CD4-positive, CD25-positive, alpha-beta regulatory T cell (primary cell): ENCODE measurements at places on chromosomes 16 and 17. TPM values are rescaled to one million over a fixed set of nuclear protein-coding genes. Genes with fewer than 3 reads are reported as not detected.

GRCh38 chr17:76023900-76024237 is 3.2 kb downstream of the EVPL start:
- no peak for DNase-seq

GRCh38 chr16:5837007-5837670 is 739.5 kb upstream of the EEF2KMT start:
- DNase-seq: no peak

DNA sequence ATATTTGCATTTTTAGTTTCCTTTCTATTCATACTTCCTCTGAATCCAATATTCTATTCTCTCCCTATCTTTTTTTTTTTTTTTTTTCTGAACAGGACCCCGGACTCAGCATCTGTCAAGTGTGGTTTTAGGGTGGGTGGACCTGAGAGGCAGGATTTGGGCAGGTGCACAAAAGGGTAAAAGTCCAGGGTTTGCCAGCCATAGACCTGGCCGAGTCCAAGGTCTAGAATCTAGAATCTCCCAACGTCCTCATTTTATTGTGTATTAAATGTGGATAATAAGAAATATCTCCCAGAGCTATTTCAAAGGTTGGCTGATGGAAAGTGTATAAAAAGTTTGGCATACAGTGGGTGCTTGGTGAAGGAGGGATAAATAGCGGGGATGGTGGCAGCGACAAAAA is 273.3 kb upstream of the MAF start:
- no peak for DNase-seq

DNA sequence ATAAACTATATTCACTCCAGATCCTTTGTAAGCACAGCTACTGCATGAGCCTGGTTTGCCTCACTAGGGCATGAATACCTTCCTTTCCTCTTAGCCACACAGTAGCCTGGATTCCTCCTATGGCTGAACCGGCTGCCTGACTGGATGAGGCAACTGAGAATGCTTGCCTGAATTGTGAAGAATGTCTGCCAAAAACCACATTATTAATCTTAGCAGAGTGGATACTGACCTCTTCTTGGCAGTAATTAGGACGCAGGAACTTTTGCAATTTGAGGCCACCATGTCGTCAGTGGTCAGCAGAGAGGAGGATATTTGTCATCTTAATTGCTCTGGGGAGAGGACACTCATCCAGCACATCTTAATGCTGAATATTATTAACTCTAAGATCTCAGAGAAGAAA is 651.8 kb upstream of the GOT2 start:
- DNase-seq: no peak

DNA sequence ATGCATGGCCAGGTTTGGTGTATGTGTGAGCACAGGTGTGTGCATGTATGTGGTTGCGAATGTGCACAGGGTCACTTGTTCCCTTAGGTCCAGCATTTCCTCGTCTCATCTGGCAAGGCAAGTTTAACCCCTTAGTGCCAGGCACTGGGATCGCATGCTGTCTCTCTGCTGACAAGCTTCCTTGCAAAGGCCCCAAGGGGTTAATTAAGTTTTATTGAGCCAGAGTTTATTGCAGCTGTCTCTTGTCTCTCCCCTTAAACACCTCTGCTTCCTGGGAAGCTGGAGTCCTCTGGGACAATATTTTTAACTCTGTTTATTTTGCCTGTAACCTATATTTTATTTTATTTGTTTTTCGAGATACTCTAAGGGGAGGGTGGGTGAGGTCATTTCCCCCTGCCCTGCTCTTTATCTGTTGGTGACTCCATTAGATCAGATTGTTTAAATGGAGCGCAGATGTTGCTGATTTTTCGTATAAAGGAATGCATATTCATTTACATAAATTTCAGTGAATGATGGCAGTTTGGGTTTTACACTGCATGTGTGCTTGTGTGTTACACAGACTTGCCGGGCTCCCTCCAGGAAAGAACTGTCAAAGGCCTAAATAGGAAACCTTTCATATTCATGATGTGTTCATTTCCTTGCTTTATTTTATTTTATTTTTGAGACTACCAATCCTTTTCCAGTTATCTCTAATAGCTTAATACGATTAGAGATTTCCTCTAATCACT is 99.7 kb downstream of the CBLN1 start:
- DNase-seq: no peak

DNA sequence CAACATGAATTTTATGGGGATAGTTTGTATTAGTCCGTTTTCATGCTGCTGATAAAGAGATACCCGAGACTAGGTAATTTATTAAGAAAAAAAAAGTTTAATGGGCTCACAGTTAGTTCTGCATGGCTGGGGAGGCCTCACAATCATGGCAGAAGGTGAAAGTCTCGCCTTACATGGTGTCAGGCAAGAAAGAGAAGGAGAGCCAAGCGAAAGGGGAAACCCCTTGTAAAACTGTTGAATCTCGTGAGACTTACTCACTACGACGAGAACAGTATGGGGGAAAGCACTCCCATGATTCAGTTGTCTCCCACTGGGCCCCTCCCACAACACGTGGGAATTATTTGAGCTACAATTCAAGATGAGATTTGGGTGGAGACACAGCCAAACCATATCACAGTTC is 181.5 kb downstream of the PRKCA start:
- no peak for DNase-seq

DNA sequence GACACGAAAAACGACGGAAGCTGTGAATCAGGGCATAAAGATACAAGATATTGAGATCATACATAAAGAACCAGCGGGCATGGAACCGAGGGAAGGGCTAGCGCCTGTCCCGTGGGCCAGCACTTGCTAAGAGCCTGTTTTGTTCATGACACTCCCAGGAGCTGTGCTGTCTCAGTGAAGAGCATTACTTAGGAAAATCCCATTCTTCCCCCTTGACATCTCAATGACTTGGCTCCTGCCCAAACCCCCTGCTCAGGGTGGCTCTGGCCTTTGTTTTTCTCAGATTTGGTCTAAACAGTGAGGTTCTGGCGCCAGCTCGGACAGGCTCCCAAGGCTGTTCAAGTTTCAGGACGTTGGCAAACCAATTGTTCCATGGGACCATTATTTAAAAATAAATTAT is 79.1 kb upstream of the SEC14L1 start:
- DNase-seq: no peak

GRCh38 chr16:67654403-67654911 is 5.6 kb downstream of the ACD start:
- DNase-seq: no peak

The TP53TG3 gene
- not detected for polyA plus RNA-seq

- no peak for DNase-seq
These were observed 44.1 kb upstream of the CACNG4 start for GRCh38 chr17:66920435-66920834.

- no peak for DNase-seq
These were observed 16.0 kb downstream of the HOXB4 start for GRCh38 chr17:48561884-48562810.

DNA sequence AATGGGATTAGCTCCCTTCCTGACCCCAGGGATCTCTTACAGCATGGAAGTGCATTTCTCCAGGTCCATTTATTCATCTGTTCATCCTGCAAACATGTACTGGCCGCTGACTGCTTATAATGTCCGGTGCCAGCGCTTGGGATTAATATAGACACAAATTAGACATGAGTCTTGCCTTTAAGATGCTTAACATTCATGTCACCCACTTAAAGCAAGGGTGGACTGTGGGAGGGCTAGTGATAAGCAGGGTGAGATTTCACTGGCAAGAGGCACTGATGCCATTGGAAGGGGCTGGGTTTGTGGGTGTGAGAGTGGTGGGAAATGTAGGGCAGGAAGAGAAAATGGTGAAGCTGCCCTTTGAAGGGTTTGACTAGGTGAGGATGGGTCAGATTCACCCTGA is 92.2 kb upstream of the MPHOSPH6 start:
- DNase-seq: no peak
